ENCODE measurements at places on chromosomes 5 and 9.

GRCh38 chr9:133654736-133655657, 18.8 kb downstream of the DBH start:
- DNase-seq: no peak

- no peak for DNase-seq
Observed at GRCh38 chr5:66616520-66617225, 20.5 kb downstream of the MAST4 start.

DNA sequence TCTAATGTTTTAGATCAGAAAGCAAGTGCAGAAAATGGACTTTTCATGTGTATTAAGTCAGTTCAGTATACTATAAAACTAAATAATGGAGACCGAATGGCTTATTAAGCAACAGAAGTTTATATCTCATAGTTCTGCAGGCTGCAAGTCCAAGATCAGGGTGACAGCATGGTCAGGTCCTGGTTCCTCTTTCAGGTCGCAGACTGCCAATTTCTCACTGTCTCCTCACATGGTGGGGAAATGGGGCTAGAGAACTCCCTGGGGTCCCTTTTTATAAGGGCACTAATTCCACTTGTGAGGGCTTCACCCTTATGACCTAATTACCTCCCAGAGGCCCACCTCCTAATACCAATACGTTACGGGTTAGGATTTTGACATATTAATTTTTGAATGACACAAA, 48.7 kb downstream of the RICTOR start:
- DNase-seq: no peak

DNA sequence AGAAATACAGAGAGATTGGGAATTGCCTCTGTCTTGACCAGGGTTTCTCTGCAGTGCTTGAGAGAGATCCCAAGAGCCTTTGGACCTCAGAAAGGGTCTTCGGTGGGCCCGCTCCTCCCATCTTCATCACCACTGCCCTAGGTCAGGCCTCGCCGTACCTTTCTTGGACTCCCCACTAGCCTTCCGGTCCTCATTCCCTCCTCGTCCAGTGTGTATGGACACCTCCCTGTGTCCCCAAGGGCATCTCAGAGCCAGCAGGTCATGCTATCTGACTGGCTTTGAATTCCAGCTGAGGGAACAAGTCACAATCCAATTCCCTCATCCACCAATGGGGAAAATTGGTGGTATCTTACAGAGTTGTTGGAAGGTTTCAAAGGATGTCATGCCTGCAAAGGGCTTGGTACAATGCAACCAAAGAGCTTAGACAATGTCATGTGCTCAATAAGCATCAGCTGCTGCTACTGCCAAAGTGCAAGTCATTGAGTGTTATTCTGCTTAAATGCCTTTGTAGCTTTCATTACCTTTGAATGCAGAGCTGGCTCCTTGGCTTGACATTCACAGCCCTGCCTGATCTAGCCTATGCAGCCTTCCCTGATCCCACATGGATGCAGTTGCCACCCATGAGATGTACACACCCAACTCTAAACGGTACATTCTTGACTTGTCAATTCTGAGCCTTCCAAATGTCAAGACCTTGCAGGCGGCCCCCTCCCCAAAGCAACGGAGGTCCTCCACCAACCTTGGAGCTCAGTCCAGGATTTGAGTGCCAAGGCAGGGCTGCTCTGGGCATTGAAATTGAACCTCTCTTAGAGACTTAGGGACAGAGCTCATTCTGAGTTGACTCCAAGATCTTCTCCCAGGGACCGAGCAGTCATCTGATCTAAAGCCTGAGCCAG, 58.0 kb downstream of the HRH2 start:
- DNase-seq: no peak

DNA sequence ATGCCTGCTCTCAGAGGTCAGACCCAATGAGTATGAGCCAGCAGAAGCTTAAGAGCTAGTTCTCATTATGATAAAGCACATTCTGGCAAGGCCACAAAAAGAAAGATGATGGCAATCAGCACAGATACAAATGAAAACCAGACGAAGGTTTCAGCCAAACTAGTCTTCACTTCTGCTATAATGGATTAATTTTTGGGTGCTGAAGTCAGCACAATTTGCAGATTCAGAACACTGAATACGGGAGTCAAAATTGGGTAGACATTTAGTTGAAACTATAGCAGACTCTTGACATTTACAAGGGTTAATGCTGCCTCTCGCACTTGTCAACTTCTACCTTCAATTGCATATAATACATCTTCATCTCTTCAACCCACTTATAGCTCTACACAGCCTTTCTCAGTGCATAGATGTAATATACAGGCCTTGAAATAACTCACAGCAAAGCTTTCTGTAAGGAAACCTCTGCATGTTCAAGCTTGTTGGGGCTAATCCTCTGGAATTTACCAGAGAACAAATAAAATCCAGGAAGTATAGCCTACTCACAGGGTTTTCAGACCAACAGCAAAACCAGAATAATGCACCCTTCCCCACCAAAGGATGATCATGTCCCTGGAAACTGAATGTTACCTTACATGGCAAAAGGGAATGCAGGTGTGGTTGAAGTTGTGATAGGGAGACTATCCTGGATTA, 77.1 kb downstream of the BAAT start:
- DNase-seq: no peak

DNA sequence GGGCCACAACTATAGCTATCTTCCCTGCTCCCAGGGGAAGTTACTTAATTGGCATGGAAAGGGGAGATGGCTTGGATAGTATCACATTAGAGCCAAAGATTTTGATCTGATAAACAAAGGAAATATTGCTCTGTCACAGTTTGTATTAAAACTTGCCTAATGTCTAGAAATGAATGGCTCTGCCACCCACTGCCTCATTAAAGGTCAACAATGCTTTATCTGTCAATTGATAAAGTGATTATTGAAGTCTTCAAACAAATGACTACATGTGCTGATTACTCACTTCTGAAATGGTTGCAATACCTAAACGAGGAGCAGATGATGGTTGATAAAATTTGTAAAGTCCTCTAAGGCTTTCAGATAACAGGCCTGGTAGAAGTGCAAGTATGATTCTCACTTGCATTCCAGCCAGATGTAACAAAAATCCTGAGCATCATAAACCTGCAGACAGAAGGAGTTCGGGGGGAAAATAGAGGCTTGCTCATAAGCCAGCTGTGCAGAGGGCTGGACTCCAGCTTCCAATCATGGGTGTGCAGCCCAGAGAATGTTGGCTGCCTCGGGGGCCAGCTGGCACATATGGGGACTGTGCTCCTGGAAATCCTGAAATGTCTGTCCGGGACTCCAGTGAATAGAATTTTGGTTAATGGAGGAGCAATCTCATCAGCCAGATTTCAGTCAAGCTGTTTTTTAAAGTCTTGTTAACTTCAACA, 200.5 kb upstream of the SLC27A6 start:
- no peak for DNase-seq

DNA sequence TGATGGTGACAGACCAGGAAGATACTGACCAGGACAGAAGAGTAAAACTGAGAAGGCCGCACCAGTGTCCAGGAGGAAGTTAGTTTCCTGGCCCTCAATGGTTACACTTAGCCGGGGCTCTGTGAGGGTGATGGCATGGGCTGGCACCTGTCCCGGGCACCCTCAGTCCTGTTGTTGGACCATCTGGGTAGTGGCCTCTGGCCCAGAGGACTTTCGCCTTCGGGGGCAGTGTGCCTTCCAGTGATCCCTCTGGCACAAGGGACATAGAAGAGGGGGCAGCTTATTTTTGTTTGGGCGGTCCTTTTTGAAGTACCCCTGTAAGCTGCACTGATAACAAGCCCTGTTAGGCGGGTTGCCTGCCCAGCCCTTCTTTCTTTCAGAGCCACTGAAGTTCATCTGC, 1108.6 kb downstream of the TAF11L14 start:
- no peak for DNase-seq

GRCh38 chr5:1324719-1325190, 20.1 kb downstream of the CLPTM1L start:
- DNase-seq: no peak

DNA sequence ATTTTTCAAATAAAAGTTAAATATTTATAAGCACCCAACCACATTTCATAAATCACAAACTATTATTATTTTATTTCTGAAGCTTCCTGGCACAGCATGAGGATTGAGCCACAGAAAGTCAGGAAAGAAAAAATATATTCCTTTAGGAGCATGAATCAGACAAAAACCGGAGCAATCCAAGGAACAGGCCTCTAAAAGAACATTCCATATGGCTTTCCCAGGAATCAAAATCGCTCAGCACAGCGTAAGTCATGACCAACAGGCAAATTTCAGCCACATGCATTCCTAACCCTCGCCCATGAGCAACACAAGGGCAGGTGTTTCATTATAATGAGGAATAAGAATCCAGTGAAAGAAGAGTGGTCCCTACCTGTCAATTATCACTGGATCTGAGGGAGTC, 26.7 kb downstream of the EBF1 start:
- no peak for DNase-seq

GRCh38 chr9:134412298-134412711, 86.0 kb downstream of the RXRA start:
- DNase-seq: no peak

DNA sequence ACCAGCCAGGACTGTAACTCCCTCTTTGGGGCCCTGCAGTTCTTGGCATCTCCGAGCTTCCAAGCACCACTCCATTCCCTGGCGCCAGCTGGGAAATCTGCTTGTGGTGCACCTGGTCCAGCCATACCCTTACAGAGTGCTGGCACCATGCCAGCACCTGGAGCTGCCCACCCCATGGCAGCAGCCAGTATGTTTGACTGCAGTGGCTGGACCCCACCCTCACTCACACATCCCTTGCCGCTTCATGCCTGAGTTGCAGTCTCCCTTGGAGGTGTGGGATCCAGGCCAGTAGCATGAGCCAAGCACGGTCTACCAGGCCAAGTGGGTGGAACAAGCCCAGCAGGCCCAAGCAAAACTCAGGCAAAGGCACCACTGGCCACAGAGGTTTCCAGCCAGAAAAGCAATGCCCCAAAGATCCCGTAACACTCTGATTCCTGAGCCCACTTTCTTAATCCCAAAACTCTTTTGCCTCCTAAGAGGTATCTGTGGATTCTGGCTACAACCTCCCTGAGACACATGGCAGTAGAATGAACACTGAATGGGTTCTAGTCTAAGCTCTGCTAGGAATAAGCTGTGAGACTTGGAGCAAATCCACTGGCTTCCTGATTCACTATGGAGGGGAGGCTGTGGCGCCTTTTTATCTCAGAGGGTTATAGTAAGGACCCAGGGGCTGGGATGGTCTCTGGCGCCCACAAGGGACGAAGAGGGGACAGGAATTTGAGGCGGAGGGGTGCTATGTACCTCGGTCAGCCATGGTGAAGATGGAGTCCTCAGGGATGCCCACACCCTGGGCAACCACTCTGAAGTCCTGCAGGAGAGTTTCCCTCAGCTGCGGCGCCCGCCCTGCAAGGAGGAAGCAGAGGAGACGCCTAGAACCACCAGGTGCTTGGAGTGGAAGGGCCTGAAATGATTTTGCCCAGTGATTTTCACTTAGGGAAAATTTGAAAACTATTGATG, 5.6 kb downstream of the AMBP start:
- DNase-seq: no peak

DNA sequence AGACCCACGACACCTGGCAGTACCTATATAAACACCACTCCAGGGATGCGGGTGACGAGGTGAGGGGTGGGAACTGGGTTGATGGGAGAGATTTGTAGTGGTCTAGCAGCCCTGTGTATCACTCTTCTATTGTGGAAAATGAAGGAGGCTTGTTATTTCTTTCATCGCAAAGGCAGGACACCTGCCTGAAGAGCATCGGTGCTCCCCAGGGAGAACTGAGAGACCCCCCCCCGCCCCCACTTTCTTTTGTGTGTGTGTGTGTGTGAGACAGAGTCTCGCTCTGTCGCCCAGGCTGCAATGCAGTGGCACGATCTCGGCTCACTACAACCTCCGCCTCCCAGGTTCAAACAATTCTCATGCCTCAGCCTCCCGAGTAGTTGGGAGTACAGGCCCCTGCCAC, 8.3 kb upstream of the WDR5 start:
- no peak for DNase-seq

- DNase-seq: no peak
Observed at GRCh38 chr9:127159949-127160610, 37.6 kb upstream of the ANGPTL2 start.

GRCh38 chr5:163504079-163504931, 1.1 kb upstream of the MAT2B start:
- no peak for DNase-seq

GRCh38 chr5:133250527-133250926, 198.7 kb downstream of the HSPA4 start:
- no peak for DNase-seq

- no peak for DNase-seq
Observed at GRCh38 chr5:175133185-175133584, 310.8 kb downstream of the DRD1 start.

DNA sequence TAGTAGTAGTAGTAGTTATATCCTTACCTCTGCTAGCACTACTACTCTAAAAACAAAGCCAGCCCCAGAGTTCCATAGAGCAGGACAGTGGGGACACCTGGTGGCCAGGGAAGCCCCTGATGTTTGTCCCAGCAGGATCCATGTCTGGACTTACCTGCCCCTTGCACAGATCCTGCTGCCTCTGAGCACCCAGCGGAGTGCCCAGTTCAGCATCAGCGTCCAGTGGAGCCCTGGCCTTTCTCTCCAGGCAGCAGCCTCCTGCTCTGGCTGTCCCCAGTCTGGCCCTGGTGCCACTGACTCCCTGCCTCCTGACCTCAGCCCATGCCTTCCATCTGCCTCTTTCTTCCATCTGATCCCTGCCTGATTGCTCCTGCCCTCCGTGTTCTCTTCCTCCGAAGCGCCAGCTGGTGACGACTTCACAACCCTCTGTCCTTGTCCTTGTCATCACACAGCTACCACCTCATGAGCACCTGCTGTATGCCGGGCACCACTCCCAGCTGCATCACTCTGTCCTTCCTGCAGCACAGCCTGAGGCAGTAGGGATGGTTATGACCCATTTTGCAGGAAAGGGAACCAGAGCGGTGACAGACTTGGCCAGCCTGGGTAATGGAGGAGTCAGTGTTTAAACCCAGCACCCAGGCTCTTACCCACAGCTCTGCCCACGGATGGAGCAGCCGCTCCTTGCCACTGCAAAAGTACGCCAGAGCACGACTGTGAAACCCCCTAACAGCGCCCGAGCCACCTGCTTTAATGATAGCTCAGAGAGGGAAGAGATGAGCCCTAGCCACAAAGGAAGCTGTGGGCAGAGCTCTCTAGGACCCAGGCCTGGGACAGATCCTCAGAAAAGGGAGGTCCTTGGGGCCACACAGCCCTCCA, 11.5 kb downstream of the SARDH start:
- no peak for DNase-seq

- no peak for DNase-seq
Observed at GRCh38 chr9:28207657-28208056, 634.4 kb upstream of the C9orf72 start.

DNA sequence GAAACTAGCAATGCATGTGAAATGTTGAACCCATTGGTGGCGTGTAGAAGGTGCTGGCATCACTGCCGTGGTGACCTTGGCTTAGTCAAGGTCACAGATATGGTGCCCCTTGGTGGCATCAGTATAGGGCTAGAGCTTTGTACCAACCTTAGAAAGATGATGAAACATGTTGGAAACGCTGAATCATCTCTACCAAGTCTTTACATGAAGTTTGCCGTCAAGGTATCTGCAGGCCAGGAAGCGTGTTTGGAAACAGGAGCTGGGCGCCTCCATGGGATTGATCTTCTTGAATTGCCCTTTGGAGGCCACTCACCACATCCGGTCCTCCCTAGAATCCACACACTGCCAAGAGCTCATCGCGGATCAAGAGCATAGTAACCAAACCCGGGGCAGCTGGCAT, 16.9 kb upstream of the BOD1 start:
- DNase-seq: no peak

Data from BJ (cell line).